ENCODE measurements at places on chromosomes 3 and 15.
A peak's percentile ranks its signal among the peaks of the same experiment; 100 is the strongest.

GRCh38 chr3:66407611-66408218 is 93.1 kb downstream of the LRIG1 start:
- peak; percentile 53 for DNase-seq

- no peak for DNase-seq
Measured at GRCh38 chr3:46862369-46863025, 747 bp downstream of the MYL3 start.

- DNase-seq: no peak
Measured at GRCh38 chr15:77825546-77825945, 192.8 kb upstream of the LINGO1 start.

GRCh38 chr3:153789380-153789779 is 331.8 kb upstream of the ARHGEF26 start:
- DNase-seq: no peak

DNA sequence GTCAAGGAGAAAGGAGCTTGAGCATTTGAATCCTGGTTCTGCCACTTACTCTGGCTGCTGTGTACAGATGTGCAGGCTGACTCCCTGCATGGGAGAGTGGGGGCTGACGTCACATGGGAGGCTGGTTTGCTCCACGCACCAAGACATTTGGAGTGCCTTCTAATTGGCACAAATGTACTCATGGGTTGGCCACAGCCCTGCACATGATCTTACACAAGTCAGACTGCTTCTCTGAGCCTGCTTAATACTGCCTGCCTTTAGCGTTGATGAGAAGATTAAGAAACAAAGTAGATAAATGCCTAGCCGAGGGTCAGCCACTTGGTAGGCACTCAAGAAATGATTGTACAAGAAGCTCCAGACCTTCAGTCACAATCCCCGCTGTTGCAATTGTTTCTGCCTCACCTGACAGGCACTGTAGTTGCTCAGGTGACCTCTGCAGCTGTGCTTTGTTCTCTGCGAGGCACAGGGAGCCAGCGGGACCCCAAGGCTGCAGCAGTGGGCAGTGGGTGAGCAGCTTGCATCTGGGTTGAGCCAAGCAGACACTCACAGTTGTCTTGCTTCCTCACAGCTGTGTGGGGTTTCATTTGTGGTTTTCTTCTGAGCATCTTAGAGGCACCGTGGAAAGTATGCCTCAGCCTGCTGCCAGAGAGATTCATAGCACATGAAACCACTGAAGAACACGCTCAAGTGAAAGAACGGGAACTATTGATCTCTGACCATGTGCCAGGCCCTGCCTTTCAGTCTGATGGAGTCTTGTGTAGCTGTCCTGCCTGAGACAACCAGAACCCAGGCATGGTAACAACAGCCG is 33.1 kb downstream of the GRK7 start:
- peak; percentile 73 for DNase-seq

GRCh38 chr3:176951586-176952292 is 245.5 kb downstream of the TBL1XR1 start:
- DNase-seq: no peak

DNA sequence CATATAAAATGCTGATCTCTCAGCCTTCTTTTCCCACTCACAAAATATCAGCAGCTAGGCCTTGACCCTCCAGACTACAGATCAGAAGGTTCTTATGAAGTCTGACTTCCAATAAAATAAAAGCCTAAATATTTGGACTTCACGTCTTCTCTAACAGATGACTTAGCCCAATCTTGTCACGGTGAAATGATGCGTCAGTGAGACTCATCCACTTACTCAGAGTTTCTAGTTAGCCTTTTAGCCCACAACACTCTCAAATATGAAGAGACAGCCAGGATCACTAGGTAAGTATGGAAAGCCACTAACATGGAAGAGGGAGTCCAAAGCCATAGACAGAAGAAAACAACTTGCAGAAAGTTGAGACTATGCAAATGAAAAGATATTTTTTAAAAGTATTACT is 601.2 kb downstream of the PYDC2 start:
- no peak for DNase-seq

DNA sequence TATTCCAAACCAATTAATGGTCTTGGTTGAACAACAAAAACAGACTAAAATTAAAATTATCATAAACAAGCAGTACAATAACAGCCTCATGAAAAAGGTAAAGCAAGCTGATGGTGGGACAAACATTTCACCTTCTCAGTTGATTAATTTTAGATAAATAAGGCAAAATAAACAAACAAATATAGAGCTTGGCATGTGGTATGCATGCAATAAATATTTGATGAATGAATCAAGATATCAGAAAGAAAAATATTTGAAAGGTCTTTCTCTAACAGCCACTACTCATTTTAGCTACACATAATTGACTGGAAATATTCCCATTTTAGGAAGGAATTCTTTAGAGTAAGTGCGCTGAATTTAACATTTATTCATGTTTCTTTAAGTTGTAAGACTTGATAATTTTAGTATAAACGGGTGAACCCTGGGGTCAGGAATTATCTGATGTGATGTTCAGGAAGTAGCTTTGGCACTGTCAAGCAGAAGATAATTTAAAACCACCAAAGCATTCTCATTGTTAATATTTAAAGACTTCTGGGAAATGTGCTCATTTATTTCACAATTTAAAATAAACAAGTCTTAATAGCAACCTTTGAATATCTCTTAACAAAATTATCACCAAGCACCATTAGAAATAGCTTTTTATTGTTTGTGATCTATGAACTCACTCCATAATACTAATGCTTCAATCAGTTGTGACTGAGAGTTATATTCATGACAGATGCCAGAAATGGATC is 372.3 kb upstream of the TGFBR2 start:
- DNase-seq: no peak

DNA sequence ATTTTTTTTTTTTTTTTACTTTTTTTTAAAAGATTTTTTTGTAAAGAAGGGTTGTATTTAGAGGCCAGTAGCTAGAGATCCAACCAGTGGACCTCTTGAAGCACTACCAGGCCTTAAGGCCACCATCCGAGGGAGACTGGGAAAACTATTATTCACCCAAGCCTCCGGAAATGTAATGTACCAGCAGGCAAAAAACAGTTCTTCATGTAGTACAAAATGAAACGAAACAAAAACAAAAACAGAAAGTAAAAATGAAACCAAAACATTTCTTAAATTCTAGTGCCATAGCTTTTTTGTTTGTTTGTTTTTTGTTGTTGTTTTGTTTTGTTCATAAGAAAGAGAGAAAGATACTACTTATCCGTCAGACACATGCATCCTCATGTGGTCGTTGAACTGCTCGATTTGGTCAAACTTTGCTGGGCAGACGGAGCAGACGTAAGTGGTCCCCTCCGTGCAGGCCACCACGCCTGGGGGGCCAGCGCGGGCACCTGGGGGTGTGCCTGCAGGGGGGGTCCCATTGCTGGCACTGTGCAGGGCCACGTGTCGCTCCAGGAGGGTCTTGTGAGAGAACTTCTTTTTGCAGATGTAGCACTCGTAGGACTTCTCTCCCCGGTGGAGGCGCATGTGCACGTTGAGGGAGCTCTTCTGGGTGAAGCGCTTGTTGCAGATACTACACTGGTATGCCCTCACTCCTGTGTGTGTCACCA is 45.0 kb downstream of the TIGIT start:
- no peak for DNase-seq

DNA sequence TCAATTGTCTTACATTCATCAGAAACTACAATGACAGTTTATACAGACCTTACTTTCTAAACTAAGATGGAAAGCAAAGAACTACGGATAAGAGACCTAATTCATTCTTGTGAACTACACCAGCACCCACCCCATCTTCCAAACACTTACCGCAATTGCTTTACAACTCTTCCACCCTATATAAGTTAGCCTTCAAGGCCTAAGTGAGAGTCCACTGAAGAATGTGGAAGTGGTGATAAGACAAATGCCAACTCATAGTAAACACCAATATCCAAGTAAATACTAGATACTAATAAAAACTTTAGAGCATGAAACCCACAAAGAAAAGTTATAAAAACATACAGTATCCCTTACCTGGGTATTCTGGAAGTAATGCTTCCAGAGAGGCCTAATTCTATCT is 13.6 kb downstream of the ARF4 start:
- DNase-seq: no peak

DNA sequence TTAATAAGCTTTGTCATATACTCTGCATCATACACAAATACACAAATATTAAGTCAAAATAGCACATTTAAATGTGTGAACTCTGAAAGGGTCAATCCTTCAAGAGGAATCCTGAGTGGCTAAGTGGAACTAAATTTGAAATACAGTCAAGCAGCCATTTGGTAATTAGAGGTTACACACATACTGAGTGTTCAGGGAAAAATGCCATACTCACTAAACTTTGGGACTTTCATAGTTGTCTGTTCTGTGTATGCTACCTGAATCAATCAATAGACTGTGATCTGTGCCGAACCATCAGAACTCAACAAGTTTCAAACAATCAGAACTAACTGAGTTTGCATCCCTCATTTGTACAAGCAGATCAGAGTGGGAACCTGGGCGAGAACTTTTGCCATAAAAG is 15.3 kb downstream of the ANKRD28 start:
- no peak for DNase-seq

- DNase-seq: no peak
Measured at GRCh38 chr15:67093504-67093862, 28.1 kb downstream of the SMAD3 start.

- no peak for DNase-seq
Measured at GRCh38 chr15:40313531-40314398, 6.0 kb upstream of the PLCB2 start.

DNA sequence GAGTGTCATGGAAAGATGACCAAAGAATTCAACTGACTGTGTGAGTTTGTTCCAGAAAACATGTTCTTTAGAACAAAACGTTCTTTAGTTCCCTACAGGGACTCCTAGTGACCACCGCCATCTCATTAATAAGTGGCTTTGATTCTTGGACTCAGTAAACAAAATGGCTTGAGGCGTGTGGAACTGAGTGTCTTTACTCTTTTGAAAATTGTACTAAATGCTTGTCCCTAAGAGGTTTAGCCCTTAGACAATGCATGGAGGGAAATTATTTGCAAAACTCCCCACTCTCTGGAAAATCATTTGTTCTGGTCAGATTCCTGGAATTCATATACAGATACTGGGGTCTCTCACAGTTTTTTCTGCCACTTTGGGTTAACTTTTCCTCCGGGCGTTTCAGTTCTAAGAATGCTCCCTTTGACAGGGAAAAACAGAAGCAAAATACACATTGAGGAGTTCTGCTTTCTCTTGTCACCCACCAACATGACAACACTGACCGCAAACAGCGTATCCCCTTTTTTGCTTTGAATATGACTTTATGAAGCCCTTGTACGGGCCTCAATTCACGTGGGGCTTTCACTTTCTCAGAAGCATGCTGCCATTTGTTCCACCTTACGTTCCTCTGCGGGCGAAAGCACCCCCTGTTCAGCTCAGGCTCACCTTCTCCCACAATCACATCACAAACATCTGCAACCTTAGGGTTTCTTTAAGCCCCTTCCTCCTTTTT is 15.3 kb upstream of the NRROS start:
- no peak for DNase-seq

DNA sequence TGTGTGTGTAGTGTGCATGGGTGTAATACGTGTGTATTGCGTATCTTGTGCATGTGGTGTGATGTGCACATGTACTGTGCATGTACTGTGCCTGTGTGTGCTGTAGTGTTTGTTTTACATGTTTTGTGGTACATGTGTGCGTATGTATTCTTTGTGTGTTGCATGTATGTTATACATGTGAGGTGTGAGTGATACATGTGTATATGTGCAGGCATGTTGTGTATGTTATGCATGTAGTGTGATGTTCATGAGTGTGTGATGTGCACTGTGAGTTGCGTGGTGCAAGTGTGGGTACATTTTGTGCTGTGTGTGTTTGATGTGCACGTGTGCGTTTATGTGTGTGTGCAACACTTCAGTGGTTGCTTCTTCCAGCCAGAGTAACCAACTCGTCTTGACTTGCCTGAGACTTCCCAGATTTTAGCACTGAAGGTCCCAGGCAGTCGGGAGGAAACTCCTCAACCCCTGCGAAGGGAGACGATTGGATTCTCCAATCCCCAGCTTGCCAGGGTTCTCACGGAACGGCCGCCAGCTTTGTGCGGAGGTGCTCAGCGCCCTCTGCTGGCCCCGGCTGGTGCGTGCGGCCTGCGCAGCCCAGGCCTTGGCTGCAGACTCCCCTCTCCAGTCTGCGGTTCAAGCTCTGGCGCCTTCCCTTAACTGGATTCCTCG is 3.6 kb downstream of the GALNT15 start:
- peak; percentile 88 for DNase-seq

- no peak for DNase-seq
Measured at GRCh38 chr3:54777141-54777540, 150.7 kb downstream of the LRTM1 start.

GRCh38 chr15:87954793-87955192 is 301.7 kb downstream of the NTRK3 start:
- DNase-seq: no peak

DNA sequence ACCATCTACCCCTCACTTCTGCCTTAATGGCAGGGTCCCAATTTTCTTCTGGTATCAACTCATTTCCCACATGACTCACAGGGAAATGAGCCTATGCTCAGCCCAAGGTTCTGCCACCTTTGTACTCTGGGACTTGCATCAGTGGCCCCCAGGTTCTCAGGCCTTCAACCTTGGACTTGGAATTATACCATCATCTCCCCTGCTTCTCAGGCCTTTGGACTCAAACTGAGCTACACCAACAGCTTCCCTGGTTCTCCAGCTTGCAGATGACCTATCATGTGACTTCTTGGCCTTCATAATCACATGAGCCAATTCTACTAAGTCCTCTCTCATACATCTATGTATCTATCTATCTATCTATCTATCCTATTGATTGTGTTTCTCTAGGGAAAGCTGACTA is 149.5 kb downstream of the PLCH1 start:
- no peak for DNase-seq

DNA sequence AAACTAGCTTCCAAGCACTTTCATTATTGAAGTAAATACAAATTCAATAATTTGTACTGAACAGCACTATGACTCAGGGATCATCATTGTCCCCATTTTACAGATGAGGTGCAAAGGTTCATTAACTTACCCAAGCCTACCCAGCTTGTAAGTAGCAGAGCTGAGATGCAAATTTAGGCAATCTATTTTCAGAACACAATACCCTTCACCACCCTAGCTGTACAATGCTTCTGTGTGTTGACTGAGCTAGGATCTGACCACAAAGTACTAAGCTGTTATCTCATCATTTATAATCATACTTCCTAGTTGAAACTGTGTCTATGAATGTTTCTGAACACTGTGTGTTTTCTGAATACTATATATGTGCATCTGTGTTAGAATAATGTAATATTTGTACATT is 3.2 kb upstream of the ILDR1 start:
- no peak for DNase-seq

DNA sequence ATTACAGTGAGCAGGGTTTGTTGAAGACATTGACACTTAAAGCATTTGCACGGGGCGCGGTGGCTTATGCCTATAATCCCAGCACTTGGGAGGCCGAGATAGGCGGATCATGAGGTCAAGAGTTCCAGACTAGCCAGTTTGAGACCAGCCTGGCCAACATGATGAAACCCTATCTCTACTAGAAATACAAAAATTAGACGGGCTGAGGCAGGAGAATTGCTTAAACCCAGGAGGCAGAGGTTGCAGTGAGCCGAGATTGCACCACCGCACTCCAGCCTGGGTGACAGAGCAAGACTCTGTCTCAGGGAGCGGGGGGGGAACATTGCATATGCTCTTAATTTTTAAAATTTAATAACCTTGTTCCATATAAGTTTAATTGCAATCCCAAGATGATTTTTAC is 11.9 kb downstream of the STT3B start:
- DNase-seq: no peak
